ENCODE measurements at places on chromosomes 12 and 14.

DNA sequence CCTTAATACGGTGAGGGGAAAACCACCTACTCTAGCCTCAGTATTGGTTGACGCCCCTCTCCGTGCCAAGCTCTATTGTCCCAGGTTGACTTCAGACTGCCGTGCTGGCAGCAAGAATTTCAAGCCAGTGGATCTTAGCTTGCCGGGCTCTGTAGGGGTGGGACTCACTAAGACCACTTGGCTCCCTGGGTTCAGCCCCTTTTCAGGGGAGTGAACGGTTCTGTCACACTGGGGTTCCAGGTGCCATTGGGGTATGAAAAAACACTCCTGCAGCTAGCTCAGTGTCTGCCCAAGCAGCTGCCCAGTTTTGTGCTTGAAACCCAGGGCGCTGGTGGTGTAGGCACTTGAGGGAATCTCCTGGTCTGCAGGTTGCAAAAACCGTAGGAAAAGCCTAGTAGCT lies 107.1 kb downstream of the NUBPL start:
- DNase-seq, result no peak

DNA sequence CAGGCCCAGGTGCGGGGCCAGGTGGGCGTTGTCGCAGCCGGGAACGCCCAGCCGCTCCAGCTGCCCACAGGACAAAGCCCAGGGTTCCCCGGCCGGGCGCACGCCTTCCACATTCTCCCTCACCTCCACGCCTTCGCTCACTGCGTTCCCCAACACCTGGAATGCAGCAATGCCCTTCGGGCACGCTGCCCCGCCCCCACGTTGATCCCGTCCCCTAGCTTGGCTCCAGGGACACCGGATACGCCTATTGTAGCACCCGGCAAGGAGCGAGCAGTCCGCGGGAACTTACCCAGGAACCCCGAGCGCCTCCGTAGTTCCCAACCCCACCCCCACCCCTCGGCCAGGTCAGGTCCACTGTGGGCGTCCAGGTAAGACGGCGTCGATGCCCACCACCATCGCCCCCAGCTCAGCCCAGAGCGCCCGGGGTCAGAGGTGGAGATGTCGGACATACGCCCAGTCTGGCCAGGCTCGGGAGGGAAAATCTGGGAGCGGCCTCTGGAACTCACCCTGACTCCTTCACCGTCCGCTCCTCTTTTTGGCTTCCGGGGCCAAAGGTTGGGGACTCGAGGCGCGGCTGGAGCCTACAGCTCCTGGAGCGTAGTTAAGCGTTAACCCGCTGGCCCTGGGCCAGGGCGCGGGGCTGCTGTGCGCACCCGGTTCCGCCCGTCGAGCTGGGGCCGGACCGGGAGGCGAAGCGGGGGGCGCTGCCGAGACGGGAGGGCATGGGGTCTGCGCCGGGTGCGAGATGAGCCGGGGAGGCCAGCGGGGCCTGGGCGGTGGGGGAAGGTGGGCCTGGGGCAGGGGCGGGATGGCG lies 594 bp upstream of the CEP170B start:
- DNase-seq, result peak; percentile 5

DNA sequence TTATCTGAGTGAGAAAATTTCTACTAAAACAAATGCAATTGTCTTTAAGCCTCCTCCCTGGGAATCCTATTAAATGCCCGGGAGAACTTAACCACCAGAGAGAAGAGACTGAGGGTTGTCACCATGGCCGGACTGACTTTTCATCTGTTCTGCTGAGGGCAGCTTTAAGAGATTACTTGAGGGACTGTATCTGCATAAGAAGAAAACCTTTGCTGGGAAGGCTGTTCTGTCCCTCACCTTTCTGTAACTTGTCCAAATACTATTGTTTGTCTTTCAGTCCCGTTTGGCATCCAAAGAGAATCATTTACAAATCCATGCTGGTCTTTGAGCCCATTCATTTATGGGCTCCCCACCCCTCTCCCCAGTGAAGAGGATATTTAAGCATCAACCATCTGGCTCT lies 306.3 kb upstream of the FLRT2 start:
- DNase-seq, result no peak

DNA sequence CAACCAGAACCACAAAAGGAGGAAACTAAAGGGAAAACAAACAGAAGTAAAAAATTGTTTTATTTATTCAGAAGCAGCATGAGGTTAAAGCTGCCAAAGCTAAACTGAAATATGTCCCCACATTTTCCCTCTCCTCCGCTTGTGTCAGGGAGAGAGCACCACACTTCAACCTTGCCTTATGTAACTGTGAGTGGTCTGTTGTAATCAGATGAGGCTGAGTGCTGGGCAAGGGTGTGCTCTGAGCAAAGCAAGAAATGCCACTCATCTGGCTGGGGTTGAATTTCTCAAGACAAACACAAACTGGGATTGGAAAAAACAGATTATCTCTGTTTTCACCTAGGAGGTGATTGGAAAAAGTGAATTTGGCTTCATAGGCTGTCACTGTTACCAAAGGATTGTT lies 12.2 kb downstream of the CAPZA3 start:
- DNase-seq, result no peak

DNA sequence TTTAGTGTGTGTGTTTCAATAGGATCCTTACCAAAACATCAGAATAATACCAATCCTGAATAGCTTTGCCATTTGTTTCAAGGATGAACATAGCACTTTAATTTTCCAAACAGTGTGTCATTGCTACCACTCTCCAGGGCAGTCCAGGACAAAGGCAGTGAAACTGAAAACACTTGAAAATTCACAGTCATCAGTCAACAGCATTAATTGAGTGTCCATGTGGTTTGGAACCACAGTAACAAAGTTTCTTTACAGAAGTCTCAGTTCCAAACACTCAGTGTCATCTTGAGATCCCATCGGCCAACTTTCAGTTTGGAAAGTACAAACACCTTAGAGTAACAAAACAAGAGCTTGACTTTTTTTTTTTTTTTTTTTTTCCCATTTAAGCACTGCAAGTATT lies 228.4 kb upstream of the SOX5 start:
- DNase-seq, result no peak

DNA sequence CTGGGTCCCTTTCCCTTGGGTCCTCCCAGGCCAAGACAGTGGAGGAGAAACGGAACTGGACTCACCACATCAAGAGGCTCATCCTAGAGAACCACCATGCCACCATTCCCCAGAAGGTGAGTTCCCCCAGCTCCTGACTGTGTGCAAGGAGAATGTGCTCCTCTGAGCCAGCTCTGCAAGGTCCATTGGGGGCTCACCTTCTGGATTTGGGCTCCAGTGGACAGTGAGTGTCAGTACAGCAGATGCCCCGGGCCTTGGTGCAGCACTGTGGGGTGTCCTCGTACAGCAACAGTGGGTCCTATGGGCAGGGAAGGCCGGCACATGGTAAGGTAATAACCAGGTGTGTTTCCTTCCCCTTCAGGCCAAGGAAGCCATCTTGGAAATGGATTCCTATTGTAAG lies 27.8 kb downstream of the PLEKHG3 start:
- no peak for DNase-seq

DNA sequence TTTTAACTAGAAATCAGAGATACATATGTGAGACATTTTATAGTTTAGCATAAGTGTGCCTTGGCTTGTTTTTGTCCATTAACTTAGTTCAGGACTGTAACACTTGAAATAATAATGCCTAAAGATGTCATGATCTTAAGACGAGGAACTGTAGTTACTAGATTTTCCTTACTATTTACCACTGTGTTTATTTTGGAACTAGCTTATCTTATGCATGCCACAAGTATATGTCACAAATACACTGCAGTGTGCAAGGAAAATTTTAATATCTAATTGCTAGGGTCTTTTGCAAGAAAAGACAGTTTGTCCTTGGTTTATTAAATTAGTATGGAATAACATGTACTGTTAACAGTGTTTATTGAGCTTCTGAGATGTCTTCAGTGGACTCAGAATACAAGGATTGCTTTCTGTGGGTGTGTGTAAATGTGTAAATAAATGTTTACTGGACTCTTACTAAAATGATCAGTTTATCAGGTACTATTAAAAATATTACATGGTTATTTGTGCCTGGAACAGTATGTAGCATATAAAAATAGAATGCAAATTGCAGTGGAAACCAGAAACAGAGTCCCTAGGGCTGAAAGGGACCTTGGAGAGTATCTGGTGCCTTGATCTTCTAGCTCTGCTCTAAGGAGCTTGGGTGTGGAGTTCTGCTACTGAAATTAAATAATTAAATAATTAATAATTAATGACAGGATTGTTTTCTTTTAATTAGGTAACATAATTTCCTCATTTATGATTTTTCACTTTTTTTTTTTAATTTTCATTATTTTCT lies 58.1 kb downstream of the FGD4 start:
- no peak for DNase-seq

GRCh38 chr14:104218361-104219180 lies 80.2 kb downstream of the KIF26A start:
- DNase-seq, result no peak

DNA sequence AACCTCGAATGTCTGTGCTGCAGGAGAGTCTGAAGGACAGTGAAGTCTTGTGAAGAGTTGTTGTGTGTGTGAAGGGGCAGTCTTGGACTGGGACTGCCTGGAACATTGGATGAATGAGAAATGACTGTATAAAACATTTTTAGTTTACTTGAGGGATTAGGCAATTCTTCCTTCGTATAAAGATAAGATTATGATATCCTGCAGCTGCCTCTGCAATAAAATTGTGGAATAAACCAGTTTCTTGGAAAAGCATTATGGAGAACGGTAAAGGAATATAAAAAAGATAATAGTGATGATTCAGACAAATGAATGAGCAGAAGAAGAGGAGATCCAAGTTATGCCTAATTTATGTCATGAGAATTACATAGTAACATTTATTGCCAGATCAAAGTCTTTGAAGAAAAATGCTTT lies 30.9 kb upstream of the LUM start:
- DNase-seq, result no peak

GRCh38 chr12:109302358-109302757 lies 6.7 kb downstream of the FOXN4 start:
- DNase-seq, result no peak

GRCh38 chr12:132279184-132279889 lies 50.1 kb downstream of the GALNT9 start:
- DNase-seq, result no peak

DNA sequence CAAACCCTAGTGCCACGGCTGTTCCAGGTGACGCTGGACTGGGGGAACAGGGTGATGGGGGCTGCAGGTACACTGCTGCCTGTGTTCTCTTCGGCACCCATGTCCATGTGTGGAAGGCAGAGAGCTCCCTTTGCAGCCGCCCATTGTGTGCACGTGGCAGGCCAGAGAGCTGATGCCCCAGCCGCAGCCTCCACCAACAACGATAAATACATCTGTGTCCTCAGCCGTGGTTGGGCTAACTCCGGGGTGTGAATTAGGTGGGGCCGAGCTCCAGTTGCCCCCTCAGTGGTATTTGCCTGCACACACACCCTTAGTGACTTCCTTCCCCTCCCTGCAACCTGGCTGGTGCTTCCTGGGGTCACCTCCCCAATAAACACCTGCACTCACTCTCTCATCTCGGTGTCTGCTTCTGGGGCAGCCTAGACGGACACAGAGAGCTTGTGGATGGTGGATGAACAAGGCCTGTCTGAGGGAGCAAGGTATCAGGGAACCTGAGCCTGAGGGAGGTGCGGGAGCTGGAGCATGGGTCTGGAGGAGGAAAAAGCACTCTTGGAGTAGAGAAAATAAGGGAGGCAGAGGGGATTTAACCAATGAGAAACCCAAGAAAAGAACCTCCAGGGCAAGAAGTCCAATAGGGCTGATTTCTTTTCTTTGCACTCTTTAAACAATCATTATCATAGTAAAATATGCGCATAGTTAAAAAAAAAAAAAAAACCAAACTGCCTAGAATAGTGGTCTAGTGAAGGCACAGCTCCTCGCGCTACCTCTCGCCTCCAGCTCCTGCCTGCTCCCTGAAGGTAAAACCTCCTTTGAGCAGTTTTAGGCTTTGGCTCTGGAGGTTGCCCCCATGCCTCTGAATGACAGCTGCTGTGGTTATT lies 112.6 kb downstream of the ZNF664 start:
- DNase-seq, result no peak

GRCh38 chr12:40614923-40615322 lies 77.3 kb upstream of the CNTN1 start:
- no peak for DNase-seq

DNA sequence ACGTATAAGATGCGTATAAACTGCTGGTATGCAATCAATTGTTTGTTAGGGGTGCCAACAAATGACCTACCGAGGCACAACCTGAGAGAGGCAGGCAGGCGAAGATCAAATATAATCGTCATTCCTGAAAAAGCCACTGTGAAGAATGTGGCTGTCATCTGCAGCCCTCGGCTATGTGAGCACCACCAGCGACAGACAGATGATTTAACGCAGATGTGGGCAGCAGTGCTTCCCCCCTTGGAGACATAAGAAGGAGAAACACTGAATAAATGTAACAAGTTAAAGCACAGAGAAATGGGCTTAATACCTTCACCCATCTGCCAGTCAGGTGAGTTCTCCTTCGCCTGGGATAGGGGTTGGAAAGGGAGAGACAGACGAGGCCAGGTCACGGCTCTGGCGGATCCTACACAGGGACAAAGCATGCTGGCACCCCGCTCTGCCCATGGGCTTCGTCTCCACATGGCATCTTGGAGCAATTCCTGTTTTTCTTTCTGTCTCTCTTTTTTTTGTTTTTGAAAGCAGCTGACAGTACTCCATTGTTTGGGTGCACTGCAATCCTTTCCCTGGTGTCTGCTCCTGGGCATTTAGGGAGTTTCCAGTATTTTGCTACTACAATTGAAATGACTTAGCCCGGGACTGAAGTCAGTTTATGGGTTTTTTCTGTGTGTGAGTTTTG lies 28.1 kb downstream of the TNFAIP2 start:
- no peak for DNase-seq

DNA sequence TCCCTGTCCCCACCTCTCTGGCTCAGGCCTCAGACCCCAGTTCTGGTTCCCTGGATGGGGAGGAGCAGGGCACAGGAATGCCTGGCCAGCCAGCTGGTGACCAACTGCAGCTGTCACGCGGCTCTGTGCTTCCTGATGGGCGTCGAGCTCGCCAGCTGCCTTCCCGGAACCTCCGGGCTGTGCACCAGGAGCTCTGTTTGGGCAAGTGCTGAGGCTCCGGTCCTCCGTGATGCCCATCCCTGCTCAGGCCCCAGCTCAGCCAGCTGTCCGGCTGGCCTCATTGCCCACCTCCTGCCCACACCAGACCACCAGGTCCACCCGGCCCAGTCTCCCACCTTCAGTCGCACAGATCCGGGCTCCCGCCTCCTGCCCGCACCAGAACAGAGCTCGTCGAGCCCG lies 4.8 kb downstream of the IFFO1 start:
- DNase-seq, result no peak

DNA sequence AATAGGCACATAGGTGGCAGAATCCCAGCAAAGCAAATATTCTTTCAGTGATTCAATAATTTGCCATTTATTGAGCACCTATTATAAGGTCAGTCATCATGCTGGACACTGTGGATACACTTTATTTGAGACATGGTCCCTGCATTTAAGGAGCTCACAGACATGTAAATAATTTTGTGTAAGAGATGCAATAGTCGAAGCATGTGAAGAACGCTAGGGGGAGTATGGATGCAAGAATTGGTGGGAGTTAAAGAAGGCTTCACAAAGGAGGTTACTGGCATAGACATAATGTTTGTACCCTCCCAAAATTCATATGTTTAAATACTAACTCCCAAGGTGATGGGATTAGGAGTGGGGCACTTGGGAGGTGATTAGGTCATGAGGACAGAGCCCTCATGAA lies 260.6 kb upstream of the GARIN6 start:
- DNase-seq, result no peak

- DNase-seq, result no peak
Measured at GRCh38 chr14:69324341-69324931, 64.5 kb downstream of the GALNT16 start.

- DNase-seq, result peak; percentile 67
Measured at GRCh38 chr14:67571275-67571990, 28.6 kb downstream of the PIGH start.

GRCh38 chr12:89551747-89552146 lies 25.9 kb upstream of the POC1B start:
- no peak for DNase-seq

Data from activated T-cell treated with anti-CD3 and anti-CD28 coated beads, Interleukin-2, amount 50 U/mL, for 4 hours (primary cell).